Fibroblast of lung (primary cell): ENCODE measurements at places on chromosomes 7 and 10. TPM values are rescaled to one million over a fixed set of nuclear protein-coding genes. Genes with fewer than 3 reads are reported as not detected.

DNA sequence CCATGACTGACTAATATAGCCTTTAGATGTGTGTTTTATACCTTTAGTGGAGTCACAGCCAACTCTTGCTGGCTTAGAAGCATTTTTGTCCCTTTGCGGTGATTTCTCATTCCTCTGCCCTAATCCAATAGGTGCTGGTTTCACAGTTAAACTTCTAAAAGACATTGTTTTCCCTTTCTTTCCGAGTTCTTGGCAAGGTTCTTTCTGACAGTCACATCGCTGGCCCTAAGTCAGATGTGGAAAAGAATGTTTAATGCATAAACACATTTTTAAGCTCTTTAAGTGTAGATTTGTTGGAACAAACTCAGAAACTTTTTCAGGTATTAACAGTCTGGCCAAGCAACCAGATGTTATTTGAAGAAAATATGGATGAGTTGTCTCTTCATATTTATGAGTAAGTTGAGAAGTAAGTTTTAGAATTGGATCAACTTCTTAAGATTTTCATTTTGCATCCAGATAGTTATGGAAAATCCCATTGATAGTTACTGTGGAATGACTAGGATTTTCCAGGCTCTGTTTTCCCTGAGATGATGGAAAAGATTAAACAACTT, 4.1 kb downstream of the EPDR1 start:
- H3K27ac ChIP-seq, result no peak overlapping the region
- no peaks in the 10 kb centered on the region for H3K36me3 ChIP-seq
- H3K4me3 ChIP-seq, result no peak overlapping the region
- DNase-seq, result no peak
- H3K4me1 ChIP-seq, result no peaks in the 10 kb centered on the region
- H3K27me3 ChIP-seq, result no peaks in the 10 kb centered on the region

- no peak for DNase-seq
- H3K27ac ChIP-seq, result no peak overlapping the region
- H3K36me3 ChIP-seq, result no peaks in the 10 kb centered on the region
- H3K27me3 ChIP-seq, result no peaks in the 10 kb centered on the region
These were observed 353.6 kb downstream of the PTEN start for GRCh38 chr10:88216976-88217375.

FKBP6 gene
- total RNA-seq, result not detected in 2 replicates

GNAT3 gene
- not detected in 2 replicates for total RNA-seq

DNA sequence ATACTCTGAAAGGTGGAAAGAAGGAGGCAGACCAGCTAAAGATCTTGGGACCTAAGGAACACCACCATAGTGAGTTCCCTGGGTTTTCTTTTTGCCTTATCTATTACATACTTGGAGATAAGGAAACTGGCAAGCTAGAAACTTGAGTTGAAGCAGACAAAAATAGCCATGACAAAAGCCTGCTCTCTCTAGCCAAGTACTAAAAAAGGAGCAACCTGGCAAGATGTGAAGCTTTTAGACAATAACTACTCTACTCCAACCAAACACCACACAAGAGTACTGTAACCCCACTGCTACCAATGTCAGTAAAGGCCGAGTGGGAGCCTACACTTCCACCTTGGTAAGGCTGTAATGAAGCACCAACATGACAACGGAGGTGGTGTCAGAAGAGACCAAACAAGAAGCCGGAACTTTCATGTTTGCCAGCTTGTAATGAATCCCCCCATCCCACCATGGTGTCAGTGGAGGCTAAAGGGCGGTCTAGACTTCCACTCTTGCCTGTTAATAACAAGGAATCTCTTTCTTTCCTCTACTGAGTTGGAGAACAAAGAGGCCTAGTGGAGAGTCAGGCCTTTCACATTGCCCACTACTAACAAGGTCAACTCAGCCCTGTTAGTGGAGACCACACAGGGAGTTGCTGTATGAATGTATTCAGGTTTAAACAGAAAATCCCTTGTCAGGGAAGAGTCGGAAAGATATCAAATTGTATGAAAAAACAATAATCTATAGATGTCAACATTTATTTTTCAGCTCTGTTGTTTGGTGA, 55.8 kb upstream of the DYNC1I1 start:
- H3K4me3 ChIP-seq, result no peak overlapping the region
- no peak overlapping the region for H3K27ac ChIP-seq
- H3K4me1 ChIP-seq, result no peaks in the 10 kb centered on the region
- no peaks in the 10 kb centered on the region for H3K36me3 ChIP-seq
- H3K27me3 ChIP-seq, result no peaks in the 10 kb centered on the region

- H3K4me3 ChIP-seq, result no peak overlapping the region
- H3K4me1 ChIP-seq, result no peaks in the 10 kb centered on the region
- DNase-seq, result no peak
- H3K27ac ChIP-seq, result no peak overlapping the region
These were observed 85.2 kb downstream of the AMPH start for GRCh38 chr7:38545977-38546376.

TAS2R5 gene
- 1.0 and 1.3 TPM in 2 replicates for total RNA-seq

- H3K27me3 ChIP-seq, result no peaks in the 10 kb centered on the region
- H3K27ac ChIP-seq, result no peak overlapping the region
- H3K36me3 ChIP-seq, result no peaks in the 10 kb centered on the region
- no peak for DNase-seq
- no peak overlapping the region for H3K4me3 ChIP-seq
These were observed 755.3 kb upstream of the GALNT17 start for GRCh38 chr7:70376561-70377031.

DNA sequence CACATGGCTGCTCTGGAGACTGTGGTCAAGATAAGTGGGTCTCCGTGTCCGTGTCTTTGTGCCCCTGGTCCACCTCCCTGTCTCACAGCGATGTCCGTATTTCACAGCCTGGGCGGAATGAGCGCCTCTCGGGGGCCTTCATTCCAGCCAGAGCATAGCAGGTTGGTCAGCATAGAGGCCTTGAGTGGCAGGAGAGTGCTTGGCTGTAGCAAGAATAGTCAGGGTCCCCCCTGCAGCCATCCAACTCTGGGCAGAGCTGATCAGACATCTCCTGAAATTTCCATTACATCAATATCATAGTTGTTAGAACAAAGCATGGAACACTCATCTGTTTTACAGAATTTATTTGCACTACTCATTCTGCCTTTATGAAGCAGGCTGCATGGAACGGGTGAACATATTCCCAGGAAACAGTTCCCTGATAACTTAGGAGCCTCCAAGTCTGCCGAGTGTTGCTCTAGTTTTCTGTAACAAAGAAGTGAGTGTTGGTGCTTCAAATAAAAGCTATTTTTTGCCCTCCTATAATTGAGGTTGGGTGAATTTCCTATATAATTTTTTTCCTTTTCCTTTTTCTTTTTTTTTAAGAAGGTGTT, 255.3 kb downstream of the INHBA start:
- H3K27ac ChIP-seq, result no peak overlapping the region
- no peak overlapping the region for H3K4me3 ChIP-seq
- H3K4me1 ChIP-seq, result no peaks in the 10 kb centered on the region
- H3K27me3 ChIP-seq, result no peaks in the 10 kb centered on the region

ANKMY2 gene
- 33.1 and 50.4 TPM in 2 replicates for total RNA-seq
